ENCODE measurements at places on chromosomes 13 and 19.
A peak's percentile ranks its signal among the peaks of the same experiment; 100 is the strongest.

GRCh38 chr19:47408156-47408938 is 11.0 kb downstream of the MEIS3 start:
- no peak for DNase-seq

- no peak for DNase-seq
These were observed 71.8 kb downstream of the GADD45B start for GRCh38 chr19:2547721-2548120.

DNA sequence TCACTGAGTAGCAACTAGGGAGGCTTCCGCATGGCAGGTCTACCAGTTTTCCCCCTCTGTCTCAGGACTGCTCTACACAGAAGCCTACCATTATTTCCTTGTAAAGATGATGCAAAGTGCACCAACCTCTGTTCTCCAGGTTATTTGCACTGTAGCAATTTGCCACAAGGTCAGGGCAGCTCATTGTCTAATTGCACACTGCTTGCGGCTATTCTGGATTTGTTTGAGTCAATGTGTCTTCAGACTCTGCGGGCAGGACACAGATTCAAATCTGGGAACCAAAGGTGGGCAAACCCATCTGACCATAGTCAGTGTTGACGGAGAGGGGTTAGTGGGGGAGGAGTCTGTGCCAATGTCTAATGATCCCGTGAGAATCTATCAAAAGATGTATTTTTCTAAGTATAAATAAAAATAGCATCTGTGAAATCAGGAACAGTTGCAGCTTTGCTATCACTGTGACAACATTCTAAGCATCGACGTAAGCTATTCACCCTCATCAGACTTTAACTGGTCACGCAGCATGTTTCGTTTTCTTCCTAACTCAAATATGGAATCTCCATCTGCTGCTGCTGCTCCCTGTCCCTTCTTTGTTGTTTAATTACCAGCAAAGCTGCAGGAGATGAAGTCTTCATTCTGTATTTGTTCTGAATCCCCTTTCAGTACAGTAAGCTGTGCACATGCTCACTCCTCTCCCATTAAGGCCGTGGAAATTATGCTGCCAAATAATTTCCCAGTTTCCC is 26.4 kb downstream of the CYSLTR2 start:
- no peak for DNase-seq

DNA sequence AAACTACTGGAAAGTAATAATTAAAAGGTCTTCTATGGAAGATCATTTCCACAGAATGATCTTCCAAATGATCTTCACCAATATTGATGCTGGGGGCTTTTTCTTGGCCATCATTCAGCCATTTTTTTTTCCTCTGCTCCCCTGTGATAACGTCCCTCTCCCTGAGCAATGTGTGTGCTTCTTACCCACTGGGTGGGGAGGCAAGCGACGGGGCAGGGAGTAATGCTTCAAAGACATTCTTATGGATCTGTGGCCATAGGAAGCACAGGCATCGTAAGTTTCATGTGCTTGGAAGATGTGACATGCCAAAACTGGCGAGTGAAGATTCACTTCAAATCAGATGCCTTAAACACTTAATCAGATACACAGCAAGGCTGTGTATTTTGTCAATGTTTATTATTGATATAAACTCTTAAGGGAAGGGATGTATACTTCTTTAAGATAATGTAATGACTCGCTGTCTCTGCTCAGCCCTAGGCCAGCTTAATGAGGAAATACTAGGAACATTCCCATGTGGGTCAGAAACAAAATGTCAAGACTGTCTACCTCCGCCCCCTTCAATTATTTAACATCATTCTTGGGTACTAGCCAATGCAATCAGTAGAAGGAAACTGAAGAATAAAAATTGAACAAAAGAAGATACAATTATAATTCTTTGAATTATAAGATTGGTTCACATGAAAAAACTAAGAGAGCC is 34.1 kb upstream of the SERPINE3 start:
- no peak for DNase-seq

- peak; percentile 69 for DNase-seq
These were observed 6.9 kb downstream of the PKN1 start for GRCh38 chr19:14440049-14440448.

DNA sequence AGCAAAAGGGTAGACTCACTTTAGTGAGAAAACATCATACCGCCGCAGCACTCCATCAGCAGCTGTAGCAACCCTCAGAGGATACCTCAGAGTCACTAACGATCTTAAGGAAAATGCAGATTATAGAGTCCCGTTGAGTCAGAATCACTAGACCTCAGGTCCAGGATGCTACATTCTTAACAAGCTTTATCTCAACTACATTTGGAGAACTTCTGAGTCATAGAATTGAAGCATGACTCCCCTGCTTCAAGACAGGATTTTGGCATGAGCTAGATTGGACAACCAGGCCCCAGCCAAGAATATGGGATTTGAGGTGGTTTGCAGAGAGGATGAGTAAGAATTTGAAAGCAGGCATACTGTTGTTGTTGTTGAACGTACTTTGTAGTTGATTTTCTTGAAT is 118.9 kb upstream of the UBL3 start:
- DNase-seq: no peak

GRCh38 chr13:75353781-75354193 is 128.2 kb downstream of the TBC1D4 start:
- DNase-seq: no peak

GRCh38 chr19:19137556-19138108 is 646 bp downstream of the TMEM161A start:
- DNase-seq: no peak

- no peak for DNase-seq
These were observed 267.6 kb upstream of the SLITRK6 start for GRCh38 chr13:86066611-86067365.

GRCh38 chr13:94248454-94249228 is 230.8 kb downstream of the DCT start:
- no peak for DNase-seq

- DNase-seq: peak; percentile 53
These were observed 10.6 kb downstream of the KLF2 start for GRCh38 chr19:16335226-16335625.

DNA sequence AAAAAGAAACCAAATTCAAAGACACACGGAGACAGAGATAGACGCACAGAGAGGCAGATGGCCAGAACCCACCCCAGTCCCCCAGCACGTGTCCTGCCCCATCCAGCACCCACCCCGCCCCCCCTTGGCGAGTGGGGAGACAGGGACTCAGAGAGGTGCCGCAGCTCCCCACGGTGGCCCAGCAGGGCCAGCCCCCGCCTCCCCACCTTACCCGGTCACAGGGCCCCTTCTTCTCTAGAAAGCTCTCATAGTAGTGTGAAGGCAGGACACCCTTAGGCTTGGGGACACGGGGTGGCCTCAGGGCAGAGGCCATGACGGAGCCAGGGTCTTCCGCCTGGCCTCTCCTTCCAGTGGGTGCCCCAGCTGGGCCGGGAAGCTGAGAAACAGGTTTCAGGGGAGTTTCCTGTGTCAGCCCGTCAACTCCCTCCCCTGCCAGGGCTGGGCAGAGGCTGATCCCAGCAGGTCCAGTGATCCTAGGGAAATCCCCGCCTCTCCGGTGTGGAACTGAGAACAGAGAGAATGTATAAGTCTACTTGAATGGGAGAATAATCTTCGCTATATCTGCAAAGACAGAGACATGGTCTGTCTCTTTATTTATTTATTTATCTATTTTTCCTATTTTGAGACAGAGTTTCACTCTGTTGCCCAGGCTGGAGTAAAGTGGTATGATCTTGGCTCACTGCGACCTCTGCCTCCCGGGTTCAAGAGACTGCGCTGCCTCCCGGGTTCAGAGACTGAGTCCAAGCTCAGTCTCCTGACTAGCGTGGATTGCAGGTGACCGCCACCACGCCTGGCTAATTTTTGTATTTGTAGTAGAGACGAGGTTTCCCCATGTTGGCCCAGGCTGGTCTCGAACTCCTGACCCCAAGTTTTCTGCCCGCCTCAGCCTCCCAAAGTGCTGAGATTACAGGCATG is at the start of gene STAP2:
Gene STAP2, minus strand, starts transcription at position 387 of the 915 bp plus-strand sequence. Its CDS starts 74 bp downstream, at position 313.
- no peak for DNase-seq

DNA sequence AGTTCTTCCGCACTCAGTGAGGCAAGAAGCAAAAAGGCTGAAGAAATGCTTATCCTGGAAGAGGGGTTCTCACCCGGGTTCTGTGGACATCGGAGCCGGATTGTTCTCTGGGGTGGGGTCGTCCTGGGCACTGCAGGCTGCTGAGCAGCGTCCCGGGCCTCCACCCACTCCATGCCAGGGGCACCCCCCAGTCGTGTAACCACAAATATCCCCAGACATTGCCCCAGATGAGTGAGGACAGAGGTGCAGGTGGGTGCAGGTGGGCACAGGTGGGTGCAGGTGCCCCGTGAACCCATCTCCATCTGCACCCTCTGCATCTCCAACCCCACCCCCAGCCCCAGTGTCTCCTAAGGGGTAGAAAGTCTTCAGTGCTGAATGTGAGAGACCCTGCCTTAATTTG is 67.5 kb downstream of the GNG7 start:
- DNase-seq: no peak

GRCh38 chr13:27341616-27342015 is 71.0 kb downstream of the RASL11A start:
- DNase-seq: no peak

- DNase-seq: no peak
These were observed 33.1 kb downstream of the DHRS12 start for GRCh38 chr13:51770681-51771417.

GRCh38 chr19:48203222-48203793 is 32.8 kb downstream of the ZSWIM9 start:
- DNase-seq: no peak

DNA sequence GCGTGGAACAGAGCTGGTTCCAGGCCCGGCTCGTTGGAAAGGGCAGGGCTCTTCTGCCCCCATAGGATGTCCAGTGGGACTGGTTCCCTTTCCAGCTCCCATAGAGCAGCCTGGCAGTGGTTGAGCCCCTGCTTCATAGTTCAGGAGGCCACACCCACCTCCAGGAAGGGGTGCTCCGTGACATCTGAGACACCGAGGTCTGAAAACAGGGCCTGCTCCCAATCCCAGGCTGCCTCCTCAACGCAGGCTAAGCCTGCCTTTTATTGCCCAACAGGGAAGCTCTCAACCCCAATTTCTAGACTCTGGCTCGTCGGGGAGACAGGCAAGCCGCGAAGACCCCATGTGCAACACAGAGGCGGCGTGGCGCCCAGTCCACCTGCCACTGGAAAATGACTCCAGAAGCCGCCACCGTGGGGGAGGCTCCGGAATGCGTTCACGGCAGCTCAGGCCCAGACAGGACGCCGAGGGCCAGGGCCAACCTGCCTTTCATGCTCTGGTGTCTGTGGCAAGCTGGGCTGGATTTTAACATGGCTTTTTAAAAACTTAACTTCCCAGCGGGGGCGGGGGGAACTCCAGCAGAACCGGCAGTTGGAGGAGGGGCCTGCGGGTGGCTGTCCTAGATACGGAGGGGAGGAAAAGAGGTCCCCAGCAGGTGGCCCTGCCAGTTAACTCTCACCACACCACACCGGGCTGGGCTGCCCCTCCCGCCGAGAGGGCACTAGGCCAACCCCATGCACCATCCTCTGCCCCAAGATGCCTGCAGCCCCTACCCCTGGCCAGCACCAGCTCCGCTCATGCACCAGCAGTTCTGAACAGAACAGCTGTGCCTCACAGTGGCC is 17.9 kb upstream of the TINCR start:
- DNase-seq: peak; percentile 65

GRCh38 chr19:38081547-38082255 is 142.3 kb downstream of the DPF1 start:
- no peak for DNase-seq

DNA sequence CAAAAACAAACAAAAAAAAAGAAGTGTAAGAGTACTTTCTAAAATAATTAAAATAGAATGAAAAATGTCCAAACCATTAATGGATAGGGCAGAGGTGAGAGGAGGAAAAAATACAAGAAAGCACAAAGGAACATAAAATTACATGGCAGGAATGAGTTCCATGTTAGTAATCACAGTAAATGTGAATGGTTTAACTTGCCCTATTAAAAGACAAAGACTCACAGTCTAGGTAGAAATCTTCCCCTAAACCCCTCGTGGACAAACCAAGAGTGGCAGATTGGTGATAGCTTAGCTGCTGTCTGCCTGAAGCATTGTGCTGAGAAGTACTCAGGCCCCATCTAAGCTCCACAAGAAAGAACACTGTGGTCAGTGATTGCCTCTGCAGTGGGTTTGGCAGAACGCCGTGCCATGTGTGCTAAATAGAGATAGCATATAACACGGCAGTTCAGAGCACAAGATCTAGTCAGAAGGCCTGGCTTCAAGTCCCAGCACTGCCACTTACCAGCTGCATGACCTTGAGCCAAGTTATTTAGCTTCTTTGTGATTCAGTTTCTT is 103.5 kb downstream of the DPF1 start:
- DNase-seq: no peak

GRCh38 chr19:28027116-28027515 is 1185.8 kb downstream of the UQCRFS1 start:
- no peak for DNase-seq

- no peak for DNase-seq
These were observed 497.8 kb downstream of the UQCRFS1 start for GRCh38 chr19:28715157-28715556.

DNA sequence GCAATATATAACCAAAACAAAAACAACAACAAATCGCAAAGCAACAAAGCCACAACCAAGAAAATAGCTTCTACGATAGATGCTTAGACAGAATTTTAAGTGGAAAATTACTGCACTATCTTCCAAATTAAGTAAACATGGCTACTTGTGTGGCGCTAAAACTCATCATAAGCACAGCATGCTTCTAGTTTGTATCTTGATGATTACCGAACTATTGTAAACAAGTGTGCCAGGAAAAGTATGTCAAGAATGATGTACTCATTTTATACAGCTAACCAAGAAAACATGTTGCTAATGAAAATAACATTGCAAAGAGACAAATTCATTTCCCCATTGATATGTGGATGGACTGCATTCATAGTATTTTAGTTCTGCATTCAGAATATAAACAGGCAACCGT is 271.9 kb upstream of the GPC6 start:
- DNase-seq: no peak

GRCh38 chr19:35760711-35761349 is 2.9 kb downstream of the PROSER3 start:
- DNase-seq: no peak

- DNase-seq: no peak
These were observed 7.3 kb downstream of the C19orf53 start for GRCh38 chr19:13781547-13781946.

- no peak for DNase-seq
These were observed 643.4 kb downstream of the OLFM4 start for GRCh38 chr13:53672005-53672404.

- DNase-seq: no peak
These were observed 77.8 kb downstream of the TUBGCP3 start for GRCh38 chr13:112510002-112510780.

- no peak for DNase-seq
These were observed 1.2 kb downstream of the PTPRS start for GRCh38 chr19:5339198-5339949.

- no peak for DNase-seq
These were observed 255.9 kb upstream of the STARD13 start for GRCh38 chr13:33541456-33541855.

DNA sequence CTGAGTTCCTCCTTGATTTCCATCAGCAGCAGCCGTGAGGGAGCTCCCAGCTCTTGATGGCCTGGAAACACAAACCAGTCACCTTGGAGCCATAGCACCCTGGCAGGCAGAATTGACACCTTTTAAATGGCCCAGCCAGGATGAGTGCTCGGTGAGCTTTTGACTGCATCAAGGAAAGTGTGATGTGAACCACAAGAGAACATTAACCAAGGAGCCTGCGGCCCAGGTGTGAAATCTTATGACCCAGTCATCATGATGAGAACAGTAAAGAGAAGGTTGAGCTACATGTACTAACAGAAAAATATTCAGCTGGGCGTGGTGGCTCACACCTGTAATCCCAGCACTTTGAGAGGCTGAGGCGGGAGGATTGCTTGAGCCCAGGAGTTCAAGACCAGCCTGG is 22.8 kb downstream of the SUGP2 start:
- peak; percentile 22 for DNase-seq

GRCh38 chr19:47110521-47111005 is 3.0 kb downstream of the ZC3H4 start:
- no peak for DNase-seq
